ENCODE measurements at places on chromosomes 6 and 20.
A peak's percentile ranks its signal among the peaks of the same experiment; 100 is the strongest.

DNA sequence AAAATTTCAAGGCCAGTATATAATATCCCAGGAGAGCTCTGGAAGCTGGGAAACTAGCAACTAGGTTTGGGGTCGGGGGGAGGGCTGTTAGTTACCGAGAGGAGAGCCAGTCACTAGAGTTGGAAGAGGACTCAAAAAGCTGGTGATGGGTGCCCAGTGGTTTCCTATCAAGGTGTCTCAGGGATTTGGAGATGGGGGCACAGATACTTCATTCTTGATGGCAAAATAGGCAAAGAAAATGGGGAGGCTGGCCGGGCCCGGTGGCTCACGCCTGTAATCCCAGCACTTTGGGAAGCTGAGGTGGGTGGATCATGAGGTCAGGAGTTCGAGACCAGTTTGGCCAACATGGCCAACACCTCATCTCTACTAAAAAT lies 805 bp downstream of the PHF1 start:
- no peak for DNase-seq

DNA sequence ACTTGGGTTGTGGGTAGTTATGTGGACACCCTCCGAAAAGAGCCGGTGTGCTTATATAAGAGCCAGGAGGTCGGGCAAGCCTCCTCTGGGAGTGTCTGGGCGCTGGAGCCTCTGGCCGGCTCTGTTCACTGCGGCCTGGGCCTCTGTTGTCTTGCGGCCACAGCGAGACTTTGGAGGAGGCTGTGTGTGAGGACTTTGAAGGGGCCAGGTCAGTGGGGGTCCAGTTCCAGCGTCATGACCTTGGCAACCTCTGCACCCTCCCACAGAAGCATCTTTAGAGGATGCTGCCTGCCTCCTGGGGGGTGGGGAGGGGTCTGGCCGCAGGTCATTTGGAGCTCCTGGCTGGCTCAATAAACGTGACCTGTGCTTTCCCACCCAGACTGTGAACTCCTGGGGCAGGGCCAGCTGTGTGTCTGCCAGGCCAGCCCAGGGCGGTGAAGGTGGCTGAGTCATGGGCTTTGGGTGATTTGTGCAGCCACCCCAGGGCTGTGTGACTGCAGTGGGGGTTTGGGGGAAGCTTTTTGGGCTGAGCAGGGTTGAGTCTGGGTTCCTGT lies 1.2 kb downstream of the TCEA2 start:
- no peak for DNase-seq

DNA sequence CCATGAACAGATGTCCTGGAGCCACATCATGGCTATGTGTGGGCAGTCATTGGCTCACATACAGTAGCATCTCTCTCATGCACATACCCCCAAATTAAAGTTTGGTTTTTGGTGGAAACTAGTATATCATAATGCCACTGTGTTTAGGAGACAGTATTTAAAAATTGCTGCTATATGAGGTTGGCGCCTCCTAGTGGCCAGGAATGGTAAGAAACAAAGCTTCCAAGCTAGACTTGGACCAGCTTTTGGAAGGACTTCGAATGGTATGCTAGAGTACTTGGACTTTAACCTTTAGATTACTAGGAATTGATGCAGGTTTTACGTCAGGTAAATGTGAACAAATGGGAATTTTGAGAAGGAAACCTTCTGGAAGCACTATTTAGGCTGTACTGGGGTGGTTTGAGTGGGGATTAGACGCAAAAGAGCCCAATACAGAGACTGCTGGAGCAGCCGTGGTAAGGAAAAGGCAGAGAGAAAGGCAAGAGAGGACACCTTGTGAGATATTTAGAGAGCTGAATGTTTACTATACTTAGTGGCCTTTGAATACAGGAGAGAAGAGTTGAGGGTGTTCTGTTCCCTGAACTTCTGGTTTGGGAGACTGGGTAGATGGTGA lies 23.8 kb downstream of the PRSS35 start:
- DNase-seq: peak; percentile 73

GRCh38 chr20:45970646-45971424 lies 1.2 kb downstream of the ZNF335 start:
- no peak for DNase-seq

DNA sequence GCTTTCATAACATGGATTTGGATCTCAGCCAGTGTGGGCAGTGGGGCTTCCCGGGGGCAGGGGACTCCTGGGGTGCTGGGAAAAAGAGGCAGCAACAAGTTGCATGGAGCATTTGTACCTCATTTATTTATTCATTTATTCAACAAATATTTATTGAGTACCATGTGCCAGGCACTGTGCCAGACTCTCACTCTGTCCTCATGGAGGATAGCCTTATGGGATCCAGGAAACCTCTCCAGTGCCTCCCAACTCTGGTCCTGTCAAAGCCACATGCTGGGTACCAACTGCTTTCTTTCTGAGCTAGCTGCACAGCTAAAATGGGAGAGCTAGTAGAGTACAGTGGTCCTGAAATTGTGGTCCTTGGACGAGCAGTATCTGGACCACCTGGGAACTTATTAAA lies 87.8 kb upstream of the EPB41L1 start:
- no peak for DNase-seq

DNA sequence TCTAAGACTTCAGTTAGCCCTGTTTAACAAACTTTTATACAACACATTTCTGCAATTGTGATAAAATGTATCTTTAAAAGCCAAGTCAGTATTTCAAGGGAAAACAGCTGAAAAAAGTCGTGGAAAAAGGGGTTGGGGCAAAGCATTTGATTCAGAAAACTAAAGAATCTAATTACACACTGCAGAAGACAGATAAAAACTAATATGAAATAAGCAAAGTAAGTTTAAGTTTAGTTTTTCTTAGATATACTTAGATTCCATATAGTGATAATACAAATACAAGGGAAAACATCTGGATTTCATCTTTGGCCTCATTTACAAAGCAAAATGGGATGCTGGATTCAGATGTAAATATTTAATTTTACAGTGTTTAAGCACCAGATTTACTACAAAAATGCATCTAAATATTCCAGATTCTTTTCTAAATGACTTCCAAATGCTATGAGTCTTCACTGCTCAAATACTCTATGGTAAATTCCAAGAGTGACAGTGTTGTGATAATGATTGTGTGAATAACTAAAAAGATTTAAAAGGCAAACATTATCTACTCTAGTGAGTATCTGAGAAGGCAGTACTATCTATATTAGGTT lies 1.5 kb upstream of the ADNP start:
- DNase-seq: no peak

DNA sequence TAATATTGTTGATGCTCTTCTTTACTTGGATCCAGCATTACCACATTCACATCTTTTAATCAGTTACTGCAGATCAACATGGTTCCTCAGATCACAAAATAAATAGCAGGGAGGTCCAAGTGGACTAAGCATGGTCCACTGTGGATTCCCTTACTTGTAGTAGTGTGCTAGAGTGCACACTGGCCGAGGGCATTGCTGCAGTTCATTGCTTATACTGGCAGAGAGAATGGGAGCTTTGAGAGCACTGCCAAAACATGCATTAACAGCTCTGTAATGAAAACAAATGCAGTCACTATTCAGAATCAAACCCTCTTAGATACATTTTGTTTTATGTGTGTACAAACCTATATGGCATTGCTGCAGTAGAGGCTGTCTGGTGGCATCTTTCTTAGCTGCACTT lies 471.5 kb downstream of the CD109 start:
- DNase-seq: no peak

DNA sequence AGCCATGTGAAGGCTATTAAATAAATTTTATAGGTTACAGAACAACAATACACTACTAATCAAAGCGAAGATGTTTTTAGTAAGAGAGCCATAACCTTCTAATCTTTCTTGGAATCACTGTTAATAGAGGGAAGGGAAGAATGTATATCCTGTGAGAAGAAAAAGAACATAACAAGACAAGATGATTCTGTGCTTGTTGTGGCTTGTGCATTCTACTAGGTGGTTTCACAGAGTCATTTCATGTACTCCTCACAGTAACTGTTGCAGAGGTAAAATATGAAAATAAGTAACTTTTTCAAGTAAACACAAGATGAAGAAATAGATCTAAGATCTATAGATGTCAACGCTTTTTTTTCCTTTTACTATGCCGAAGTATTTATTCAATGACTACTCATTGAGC lies 116.9 kb upstream of the FAM83B start:
- DNase-seq: no peak

- no peak for DNase-seq
Observed at GRCh38 chr6:130557481-130558112, 191.8 kb downstream of the TMEM200A start.

DNA sequence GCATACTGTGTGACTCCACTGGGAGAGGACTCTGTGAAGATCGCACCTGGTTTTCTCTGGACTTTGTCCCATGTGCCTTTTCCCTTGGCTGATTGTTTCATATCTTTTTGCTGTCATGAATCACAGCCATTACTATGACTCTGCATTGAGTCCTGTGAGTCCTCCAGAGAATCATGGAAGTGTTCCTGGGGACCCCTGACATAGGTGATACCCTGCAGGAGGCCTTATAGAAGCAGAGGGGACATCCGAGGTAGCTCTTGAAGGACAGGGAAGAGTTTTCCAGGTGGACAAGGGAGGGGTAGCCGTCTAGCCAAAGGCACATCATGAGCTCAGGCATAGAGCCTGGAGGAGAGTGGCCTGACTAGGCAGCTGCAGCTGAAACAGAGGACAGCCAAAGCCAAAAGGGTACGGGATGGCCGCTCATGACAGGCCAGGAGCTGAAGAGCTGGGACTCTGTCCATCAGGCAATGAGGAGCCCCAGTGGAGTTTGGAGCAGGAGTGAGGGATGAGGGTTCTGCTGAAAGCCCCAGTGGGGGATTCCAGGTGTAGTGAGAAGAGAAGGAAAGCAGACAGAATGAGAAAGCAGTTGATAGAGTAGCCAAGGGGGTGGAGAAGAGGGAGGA lies 86.6 kb upstream of the TOX2 start:
- DNase-seq: no peak

DNA sequence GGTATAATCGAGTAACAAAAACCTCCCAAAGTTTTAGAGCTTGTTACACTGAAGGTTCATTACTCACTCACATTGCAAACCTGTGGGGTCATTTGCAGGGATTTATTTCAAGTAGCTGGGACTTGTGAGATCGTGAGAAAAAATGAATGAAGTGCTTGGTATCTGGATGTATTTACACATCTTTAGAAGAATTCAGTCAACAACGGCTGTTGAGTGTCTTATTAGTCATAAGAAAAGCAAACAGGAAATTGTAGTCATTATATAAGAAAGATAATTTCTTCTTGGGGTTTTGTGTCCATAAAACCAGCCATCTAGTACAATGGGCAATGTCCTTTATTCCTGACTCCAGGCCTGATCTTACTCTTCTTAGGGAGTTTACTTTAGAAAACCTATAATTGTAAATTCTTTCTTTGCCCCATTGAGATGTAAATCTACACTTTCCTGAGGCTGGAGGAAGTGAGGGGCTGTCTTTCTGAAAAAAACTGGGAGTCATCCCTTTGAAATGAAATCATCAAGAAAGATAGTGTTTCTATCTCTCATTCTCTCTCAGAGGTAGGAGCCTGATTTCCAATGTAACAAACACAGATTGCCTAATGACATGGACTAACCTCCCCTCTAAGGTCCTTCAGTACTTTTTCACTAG lies 202.5 kb upstream of the ASCC3 start:
- peak; percentile 60 for DNase-seq

GRCh38 chr6:164148788-164149187 lies 734.3 kb downstream of the QKI start:
- no peak for DNase-seq

GRCh38 chr6:15763364-15763763 lies 100.5 kb upstream of the DTNBP1 start:
- no peak for DNase-seq

DNA sequence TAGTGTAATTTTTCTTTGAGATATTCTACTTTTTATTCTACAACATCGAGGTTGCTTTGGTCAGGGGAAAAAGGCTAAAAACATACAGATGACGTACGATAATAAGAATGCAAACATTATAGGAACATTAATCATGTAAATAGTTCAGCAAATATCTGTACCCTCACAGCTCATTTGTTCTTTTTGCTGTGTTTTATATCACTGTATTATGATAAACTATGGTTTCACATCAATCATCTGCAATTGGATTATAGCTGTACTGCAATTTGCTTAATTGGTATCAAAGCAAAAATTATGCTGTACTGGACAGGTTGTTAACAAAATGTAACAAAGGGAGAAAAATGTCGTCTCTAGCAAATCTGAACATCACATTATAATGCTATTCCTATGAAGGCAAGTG lies 597.1 kb downstream of the EPHA7 start:
- no peak for DNase-seq

GRCh38 chr6:137937834-137938233 lies 70.8 kb downstream of the TNFAIP3 start:
- DNase-seq: no peak

DNA sequence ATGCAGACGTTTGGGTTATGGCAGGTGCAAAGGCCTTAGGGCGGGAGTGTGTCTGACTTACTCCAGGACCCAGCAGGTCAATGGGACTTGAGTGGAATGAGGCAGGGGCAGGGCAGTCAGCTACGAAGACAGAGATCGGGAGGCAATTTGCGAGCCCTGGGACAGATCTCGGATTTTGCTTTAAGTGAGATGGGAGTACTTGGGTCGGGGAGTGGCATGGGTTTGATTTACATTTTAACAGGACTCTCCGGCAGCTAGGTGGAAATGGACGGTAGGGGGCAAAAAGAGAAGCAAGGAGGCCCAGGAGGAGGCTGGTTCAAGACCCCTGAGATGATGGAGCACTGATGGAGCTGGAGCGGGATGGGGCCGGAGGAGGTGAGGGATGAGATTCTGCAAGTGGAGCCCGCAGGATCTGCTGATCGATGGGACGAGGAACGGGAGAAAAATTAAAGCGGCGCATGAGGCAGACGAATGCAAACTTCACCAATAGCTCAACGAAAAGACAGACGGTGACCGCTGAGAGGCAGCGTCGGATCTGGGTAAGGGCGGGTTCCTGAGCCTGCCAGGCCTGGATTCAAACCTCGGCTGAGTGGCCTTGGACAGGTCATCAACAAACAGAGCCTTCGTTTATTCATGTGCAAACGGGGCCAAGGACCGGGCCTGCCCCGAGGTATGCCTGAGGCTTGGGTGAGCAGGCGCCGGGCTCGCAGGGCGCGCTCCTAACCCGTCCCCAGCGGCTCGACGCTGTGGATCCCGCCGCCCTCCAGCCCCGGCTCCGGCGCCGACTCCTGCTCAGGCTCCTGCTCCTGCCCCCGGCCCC lies 756 bp upstream of the RBCK1 start:
- peak; percentile 92 for DNase-seq

- no peak for DNase-seq
Observed at GRCh38 chr6:106225581-106225980, 100.0 kb downstream of the ATG5 start.

DNA sequence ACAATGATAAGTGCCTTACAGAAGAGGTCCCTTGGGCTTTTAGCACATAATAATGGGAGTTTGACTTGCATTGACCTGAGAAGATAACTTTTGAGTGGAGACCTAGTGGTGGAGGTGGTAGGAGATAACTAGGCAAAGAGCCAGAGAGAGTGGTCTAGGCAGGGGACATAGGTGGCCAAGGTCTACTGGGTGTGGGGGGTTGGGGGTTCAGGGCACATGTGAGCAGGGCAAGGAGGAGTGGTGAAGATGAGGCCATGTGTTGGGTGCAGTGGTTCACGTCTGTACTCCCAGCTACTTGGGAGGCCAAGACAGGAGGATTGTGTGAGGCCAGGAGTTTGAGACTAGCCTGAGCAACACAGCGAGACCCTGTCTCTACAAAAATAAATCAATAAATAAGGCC lies 74.3 kb upstream of the CTNNBL1 start:
- no peak for DNase-seq

Data from mesendoderm (in vitro differentiated cells).